MG63 (cell line): ENCODE measurements at places on chromosomes 3 and 15. TPM values are rescaled to one million over a fixed set of nuclear protein-coding genes. Genes with fewer than 3 reads are reported as not detected.

- no peak for DNase-seq
These were observed 38.5 kb downstream of the SYN2 start for GRCh38 chr3:12042638-12043037.

The CNTN4 gene
- not detected in 2 replicates for total RNA-seq

- DNase-seq = no peak
These were observed 19.6 kb downstream of the HCLS1 start for GRCh38 chr3:121641127-121641526.

DNA sequence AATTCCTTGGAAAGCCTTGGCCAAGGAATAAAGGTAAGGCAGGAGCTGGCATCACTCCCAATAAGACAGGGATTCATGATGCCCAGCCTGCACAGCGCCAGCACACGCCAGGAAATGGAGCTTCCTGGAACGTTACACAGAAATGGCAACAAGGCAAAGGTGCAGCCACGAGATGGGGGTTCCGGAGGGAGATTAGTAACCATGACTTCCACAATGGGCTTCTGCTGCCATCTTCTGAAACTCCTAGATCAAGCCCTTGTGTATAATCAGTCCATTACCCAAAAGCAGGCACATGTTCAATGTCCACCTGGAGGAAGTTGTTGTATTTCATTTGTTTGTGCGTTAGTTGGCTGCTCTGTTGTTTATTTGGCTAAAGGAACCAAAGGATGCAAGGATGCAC, 131.2 kb upstream of the TRIM42 start:
- no peak for DNase-seq

GRCh38 chr3:50068134-50068533, 20.6 kb upstream of the RBM5 start:
- DNase-seq = no peak

GRCh38 chr3:57980416-57980815, 27.8 kb upstream of the FLNB start:
- DNase-seq = no peak

DNA sequence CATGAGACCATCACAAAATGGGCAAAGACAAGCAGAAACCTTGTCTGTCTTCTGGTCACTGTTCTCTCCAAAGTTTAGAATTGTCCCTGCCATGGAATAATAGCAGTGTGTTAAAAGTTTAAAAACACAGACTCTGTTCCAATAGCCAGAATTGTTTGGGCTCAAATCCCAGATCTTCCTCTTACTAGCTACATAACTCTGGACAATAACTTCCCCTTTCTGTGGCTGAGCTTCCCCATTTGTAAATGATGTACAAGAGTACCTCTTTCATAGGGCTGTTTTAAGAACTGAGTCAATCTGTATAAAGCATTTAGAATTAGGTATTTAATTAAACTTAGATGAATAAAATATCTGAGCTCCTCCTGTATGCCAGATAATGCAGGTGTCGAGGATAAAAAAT, 623.0 kb downstream of the NTRK3 start:
- no peak for DNase-seq

DNA sequence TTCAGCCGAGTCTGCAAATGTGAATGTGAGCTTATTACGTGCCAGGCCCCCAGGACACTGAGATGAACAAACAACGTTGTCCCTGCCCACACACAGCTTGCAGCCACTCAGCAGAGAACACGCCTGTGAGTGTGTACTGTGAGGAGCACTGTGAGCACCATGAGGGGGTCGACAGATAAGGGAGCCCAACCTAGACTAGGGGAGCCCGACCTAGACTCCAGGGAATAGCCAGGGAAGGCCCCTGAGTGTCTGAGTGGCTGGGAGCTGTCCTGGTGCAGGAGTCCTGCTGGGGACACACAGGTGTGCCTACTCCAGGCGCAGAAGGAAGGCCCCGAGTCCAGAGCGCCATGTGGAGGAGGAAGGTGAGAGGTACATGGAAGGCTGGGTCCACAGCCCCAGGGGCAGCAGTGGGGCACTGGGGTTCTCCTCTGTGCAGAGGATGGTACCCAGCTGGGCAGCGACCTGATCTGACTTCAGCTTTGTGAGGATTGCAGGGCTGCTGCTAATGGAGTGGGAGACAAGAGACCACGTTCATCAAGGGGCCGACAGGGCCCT, 36.5 kb downstream of the MGLL start:
- no peak for DNase-seq
